HS-5 (cell line): ENCODE measurements at places on chromosomes 16 and 17.
A peak's percentile ranks its signal among the peaks of the same experiment; 100 is the strongest.

DNA sequence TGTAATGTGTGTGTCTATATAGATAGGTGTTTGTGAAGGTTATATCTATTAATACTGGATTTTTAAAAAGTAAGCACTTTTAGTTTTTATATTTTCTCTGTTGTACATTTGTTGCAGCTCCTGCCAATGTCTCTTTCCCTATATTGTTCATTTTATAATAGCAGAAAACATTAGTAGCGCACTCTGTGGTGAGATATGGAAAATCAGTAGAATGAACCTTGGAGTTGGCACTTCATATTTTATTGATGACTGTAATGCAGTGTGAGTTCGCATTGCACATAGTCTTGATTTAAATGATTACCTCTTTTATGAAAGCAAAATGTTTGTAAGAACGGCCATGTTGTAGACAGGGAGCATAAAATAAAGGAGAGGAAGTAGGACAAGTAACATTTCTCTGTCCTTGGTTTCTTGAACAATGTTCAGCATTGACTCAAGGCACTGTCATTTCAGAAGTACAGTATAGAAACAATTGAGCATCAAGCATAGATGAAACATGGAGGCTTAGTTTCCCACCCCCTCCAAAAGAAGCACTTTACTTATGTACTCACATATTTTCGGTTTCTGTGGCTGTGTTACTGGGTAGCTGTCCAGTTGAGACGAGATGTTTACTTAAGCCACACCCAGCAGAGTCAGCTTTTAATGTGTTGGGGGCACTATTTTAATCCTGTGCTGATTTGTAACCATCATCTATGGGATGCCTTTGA, 74.0 kb downstream of the TANC2 start:
- DNase-seq: peak; percentile 30

DNA sequence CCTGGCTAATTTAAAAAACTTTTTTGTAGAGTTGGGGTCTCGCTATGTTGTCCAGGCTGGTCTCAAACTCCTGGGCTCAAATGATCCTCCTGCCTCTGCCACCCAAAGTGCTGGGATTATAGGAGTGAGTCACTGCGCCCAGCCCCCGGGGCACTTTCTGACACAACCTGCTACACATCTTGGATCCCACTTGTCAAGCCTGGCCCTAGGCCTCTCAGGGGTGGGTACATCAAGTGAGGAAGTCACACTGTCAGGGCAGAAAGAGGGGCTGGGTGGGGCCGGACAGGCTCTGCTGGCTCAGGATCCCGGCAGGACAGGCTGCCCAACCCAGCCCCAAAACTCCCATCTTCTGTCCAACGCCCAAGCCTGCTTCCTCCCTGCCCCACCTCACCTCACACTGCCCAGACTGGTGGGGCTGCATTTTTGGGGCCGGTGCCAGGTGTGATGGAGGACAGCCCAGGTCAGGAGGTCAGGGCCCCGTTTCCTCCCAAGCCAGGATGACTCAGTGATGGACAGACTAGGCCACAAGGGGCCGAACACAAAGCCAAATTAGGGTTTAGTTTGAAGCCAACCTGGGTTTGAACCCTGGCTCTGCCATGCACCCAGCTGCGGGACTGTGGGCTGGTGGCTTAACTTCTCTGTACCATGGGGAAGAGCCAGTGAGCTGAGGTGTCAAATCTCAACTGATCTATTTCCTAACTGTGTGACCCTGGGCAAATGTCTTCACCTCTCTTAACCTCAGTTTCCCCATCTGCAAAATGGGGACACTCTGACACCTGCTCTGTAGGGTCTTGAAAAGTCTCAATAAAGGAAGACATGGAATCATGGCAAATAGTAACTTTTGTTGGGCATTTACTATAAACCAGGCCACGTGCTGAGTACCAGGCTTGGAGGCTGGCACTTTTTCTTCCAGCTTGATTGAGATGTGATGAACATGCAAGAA, 8.9 kb upstream of the PPL start:
- no peak for DNase-seq

DNA sequence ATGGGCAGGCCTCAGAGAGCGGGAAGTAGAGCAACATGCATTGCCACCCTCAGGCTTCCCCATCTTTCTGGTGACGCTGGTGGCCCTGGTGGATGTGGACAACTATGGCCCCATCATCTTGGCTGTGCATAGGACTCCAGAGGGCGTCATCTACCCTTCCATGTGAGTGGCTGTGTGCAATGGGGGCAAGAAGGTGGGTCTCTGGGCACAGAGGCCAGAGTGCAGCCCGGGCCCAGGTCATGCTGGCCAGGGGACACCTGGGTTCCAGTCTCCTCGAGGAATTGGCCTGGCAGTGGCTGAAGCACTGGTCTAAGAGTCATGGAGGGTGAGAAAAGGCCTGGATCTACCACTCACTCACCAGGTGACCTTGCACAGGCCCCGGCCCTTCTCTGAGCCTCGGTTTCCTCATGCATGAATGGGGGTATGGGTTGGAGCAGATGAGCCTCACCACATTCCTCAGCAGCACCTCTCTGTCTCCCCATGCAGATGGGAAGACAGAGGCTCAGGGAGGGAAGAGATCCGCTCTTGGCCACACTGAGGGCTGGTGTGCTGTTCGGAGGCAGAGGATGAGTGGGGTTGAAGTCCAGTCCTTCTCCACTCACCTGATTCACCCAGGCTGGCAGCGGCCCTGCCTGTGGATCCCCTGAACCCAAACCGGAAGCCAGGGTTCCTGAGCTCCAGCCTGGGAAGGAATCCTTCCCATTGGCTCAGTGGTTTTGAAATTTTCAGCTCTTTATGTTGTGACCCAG, 7.2 kb upstream of the ADGRG3 start:
- no peak for DNase-seq

GRCh38 chr16:81473066-81473488, 28.5 kb downstream of the CMIP start:
- DNase-seq: no peak

- DNase-seq: no peak
Observed at GRCh38 chr16:75007443-75007842, 8.6 kb downstream of the ZNRF1 start.

DNA sequence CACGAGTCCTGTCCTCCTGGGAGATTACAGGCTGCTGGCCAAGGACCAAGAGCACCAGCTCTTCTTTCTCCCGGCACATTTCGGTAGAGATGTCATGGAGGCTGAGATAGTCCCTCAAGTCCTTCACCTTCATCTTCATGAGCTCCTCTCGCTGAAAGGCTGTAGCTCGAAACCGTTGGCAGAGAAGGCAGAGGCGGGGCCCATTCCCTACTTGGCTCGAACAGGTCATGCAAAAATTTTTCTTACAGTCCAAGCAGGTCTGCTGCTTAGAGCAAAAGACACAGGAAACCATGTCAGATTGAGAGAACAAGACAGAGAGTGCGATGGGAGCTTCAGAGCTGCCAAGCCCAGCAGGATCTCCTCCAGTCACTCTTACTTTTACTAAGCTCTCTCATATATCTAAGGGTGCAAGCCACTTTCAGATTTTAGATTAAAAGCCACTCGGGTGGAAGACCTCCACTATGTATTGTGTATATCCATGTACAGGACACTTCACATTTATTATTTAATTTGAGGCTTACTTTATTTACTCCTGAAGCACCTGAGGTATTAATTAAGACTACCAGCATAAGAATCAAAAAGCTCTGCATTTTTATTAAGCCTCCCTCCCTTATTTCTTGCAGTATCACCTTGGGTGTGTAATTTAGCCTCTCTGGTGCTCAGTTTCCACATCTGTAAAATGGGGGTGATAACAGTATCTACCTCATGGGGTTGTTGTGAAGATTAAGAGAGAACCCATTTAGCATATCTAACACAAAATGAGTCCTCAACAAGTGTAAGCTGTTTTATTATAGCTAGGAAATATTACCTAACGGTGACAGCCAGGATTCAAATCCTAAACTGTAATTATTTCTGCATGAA, 41.4 kb downstream of the LIG3 start:
- no peak for DNase-seq

DNA sequence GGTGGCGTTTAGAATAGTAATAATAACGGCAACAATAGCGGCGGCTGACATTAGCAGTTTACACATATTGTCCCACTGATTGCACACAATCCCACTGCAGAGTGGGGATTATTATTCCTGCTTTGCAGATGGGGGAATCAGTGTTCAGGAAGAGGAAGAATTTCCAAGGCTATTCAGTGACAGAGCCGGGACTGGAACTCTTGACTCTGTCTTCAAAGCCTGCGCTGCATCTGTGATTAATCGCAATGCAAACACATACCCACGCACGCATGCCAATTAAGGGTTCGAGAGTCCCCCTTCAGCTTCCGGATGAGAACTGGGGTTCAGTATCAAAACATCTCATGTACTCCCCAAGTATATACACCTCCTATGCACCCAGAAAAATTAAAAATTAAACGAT, 29.2 kb downstream of the TMEM186 start:
- DNase-seq: no peak

GRCh38 chr17:46143827-46144236, 49.4 kb downstream of the KANSL1 start:
- no peak for DNase-seq

DNA sequence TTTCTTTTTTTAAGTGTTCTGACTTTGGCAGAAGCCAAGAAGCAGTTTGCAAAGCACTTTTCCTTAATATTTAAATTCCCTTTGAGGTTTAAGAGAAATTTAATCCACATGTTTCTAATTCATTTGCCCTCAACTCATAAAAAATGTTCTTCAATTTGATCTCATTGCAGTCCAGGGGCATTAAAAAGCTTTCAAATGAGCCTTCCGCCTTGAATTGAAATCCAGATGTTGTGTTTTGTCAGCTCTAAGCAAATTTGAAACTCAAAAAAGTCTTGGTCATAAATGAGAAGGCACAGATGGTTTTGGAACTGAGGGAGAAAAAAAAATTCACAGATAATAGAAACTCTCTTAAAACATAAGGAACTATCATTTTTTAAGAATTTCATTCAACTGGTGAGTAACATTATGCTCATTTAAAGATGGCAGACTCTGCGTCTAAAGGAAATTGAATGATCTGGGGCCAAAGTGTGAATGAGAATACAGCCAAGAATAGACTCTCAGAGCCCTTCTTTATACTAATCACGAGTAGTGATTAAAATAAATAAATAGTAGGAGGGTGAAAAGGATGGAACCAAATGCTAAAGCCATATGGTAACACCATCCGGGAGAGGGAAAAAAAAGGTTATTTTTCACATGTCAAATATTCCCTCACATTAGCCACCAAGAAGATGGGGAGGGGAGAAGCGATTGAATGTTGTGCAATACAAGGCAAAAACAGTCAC, 1304.7 kb downstream of the CDH8 start:
- no peak for DNase-seq

DNA sequence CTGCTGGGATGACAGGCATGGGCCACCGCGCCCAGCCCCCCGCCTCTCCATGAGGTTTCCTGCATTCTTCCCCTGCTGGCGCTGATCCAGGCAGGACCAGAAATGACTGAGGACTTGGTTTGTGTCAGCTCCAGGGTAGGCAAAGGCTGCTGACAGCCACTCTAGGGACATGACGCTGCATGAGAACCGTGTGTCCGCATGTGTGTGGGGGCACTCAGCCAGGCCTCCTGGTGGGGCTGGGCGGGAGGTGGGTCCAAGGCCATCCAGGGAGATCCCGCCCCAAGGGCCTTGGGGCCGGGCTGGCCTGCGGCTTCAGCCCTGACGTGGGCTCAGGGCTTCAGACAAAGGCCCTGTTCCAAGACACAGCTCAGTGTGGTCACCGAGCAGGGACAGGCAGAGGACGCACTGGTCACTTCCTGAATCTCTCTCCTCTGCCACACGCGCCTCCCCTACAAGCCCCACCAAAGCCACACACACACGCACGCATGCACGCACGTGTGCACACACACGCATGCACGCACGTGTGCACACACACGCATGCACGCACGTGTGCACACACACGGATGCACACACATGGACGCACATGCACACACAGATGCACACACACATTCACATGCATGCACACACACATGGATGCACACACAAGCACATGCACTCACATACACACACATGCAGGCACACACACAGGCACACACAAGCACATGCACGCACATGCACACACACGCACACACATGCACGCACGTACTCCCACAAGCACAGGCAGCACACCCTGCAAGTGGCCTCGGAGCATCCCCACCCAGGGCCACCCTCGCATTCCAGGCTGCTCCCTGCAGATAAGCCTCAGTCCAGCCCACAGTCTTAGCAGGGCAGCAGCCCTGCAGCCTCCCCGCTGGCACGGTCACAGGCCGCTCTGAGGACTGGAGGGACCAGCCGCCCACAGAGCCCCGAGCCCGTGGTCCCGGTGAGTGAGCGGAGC, 5.3 kb upstream of the TMEM204 start:
- no peak for DNase-seq

DNA sequence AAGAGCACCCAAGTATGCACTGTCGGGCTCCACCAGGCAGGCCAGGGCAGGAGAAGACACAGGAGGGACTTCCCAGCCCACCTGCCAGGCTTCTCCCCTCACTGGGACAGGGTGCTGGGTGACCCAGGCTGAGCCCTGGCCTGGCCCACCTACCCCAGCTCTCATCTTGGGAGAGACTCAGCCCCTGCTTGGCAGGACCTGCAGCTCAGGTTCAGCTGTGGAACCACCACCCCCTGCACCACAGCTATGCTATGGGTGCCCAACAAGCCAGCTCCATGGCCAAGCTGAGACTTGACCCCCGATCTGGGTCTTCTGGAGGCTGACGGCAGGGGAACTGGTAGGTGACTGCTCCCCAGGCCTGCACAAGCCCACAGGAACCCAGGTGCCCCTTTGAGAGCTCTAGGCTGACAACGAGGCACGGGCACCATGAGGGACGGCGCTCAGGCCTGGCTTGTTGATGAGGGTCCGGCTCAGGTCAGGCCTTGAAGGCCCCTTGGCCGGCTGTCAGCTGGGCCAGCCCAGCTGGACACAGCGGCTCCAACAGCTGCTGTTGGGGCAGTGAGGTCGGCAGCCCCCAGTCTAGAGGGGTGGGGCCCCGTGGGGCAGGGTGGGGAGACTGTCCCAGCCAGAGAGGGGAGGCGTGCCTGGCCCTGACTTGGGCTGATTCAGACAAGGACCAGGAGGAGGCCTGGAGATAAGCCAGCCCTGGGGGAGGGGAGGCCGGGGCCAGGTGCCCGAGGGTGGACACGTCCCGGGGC, 4.6 kb downstream of the RPUSD1 start:
- DNase-seq: no peak

DNA sequence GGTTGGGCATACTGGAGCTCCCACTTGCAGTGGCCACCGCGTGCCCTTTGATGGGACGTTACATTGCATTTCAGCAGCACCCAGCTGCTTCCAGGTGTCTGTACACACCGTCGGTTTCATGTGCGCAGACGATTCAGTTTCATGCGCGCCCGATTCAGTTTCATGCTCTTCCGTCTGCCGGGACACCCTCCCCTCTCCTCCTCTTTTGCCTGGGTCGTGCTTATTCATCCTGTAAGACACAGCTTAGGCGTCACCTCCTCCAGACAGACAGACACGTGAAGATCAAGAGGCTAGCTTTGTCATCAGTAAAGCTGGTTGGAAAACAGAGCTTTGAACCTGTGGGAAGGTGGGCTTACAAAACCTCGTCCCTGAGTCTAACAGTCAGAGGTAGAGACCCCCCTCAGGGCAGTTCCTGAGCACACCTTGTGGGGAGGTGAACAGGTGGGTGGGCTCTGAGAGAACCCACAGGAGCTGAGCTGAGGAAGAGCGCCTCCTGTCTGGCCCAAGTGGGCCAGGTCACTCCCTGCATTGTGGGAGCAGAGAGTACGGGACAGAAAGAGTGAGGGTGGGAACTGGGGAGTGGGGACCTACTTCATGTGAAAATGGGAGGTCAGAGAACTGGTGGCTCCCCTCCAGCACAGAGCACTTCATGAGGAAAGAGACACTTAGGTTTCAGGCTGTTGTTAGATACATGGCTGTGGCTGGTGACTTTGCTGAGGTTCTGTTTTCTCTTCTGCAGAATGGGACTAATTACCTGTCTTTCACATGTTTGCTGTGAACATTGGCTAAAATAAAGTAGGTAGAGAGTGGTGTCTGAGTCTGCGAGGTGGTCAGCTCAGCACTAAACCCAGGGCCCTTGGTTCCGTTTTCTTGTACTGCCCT, 122.1 kb downstream of the SNX29 start:
- DNase-seq: no peak
